Stimulated activated CD4-positive, alpha-beta T cell treated with anti-CD3 and anti-CD28 coated beads, TNF-alpha, amount 100 ng/mL, for 4 hours (primary cell): ENCODE measurements at places on chromosomes 6 and 20.

DNA sequence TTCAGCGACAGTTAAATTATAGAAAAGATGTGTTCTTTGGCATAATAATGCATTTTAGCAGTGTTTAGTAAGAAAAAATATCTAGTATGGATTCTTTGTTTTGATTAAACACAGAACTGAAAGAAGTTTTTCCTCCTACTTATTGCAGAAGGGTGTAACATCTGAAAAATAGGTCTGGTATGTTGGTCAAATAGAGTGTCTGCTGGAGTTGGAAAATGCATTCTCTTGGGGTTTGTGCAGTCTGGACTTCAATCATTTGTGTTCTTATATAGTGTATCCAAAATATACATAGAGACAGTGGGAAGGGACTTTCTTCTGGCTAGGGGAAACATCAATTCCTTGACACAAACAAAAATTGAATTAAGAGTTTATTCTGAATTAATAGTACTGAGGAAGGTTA, 132.4 kb upstream of the MAN1A1 start:
- DNase-seq = no peak

- DNase-seq = peak; percentile 36
Observed at GRCh38 chr20:380763-381580, 412 bp downstream of the TRIB3 start.

GRCh38 chr6:81561071-81561564, 191.4 kb downstream of the TENT5A start:
- DNase-seq = no peak

DNA sequence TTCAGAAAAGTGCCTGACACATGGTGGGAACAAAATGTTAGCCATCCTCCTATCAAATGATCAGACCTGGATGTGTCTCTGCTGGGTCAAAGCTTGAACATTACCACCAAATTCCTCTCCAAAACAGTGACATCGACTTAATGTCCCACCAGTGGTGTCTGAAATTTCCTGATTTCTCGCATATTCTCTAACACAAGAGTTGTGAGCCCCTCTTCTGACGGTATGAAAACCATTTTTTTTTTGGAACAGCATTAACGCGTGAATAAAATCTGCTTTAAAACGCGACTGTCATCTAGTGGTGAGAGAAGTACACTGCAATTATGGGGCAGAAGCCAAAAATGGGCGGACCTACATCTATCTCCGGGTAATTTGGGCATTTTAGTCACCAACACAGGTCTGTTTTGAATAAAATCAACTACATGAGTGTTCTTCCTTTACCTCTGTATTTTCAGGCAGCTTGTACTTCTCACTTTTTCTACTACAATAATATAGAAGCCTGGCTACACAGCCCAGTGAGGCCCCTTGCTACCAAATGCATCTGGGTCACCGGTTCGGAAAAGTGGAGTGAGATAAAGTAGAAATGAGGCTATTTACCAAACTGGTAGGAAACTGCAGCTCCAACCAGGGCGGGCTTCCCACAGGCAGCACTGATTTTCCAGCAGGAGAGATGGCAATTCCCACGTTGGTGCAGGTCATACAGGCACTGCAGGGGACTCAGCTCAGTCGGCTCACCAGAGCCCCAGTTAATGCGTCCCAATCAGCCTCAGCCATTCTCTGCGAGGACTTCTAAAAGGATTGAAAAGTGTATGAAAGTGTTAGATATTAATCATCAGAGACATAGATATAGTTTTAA, 27.4 kb downstream of the MGME1 start:
- DNase-seq = no peak

DNA sequence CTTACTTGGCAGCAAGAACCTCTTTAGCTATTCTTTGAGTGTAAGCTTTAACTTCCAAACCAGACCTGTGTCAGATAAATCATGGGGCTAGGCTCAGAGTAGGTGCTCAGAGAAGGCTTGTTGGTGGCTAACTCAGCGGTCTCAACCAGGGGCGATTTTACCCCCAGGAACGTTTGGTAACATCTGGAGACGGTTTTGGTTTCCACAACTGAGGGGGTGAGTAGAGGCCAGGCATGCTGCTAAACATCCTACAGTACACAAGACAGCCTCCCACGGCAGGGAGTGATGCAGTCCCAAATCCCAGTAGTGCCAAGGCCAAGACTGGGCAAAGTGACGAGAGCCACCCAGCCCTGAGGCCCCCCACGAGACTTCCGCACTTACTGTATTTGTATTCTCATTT, 59.2 kb downstream of the RAB44 start:
- DNase-seq = no peak

GRCh38 chr20:8749986-8750385, 318.9 kb upstream of the PLCB4 start:
- no peak for DNase-seq

GRCh38 chr20:41247523-41248367, 69.8 kb downstream of the ZHX3 start:
- DNase-seq = no peak

GRCh38 chr6:27066381-27066780, 181.1 kb upstream of the PRSS16 start:
- no peak for DNase-seq

DNA sequence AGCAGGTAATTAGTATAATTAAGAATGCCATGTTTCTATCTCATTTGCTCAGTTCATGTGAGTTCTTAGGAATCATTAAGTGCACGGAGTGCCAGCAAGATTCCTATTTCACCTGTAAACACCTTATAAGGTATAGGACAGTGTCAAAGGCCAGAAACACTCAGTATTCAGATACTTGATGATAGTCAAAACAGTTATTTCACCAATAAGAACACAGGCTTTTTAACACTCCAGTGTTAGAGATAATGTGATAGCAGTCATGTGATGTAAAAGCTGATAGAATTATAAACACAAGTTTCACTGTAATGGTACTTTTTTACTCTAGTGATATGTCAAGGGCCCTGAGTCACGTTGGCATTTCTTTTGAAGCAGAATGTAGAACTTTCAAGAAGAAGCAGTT, at the start of gene GPRC6A:
GPRC6A (minus strand) TSS at position 101 of the 400 bp plus-strand sequence; CDS start at position 31, 70 bp downstream.
- no peak for DNase-seq

GRCh38 chr6:33237741-33238140, 29.4 kb downstream of the RING1 start:
- DNase-seq = no peak

GRCh38 chr6:17845598-17845997, 138.9 kb upstream of the NUP153 start:
- no peak for DNase-seq

DNA sequence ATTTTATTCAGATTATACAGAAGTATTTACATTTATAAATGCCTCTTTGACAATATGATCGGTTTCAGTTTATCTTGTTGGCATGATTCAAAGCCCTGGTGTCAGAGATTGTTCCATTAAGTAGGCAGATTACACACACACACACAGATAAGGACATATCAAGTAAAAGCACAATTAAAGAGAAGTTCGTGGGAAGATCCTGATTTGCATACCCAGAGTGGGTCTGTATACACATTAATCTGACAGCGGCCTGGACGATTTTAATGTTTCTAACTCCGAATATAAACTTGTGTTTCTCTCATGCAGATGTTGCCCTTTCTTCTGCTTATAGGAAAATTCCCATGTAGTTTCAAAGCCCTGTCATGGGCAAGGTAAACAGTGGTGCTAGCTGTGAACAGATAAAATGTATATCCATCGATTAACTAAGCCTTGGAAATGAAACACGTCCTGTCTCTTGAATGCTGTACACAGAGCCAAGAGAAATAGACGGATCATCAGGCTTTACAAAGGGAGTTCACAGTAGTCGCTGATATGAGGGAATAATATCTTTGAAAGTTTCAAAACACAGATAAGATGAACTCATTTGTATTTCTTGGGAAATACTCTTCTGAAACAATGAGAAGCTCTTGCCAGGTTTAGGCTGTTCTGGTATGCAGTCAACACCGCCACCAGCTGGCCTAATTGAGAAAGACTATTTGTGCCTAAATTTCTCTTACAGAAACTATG, 108.2 kb upstream of the GMDS start:
- DNase-seq = no peak

GRCh38 chr6:120108061-120108795, 758.7 kb upstream of the MAN1A1 start:
- DNase-seq = no peak

GRCh38 chr6:54112151-54112650, 958 bp downstream of the MLIP start:
- DNase-seq = no peak

DNA sequence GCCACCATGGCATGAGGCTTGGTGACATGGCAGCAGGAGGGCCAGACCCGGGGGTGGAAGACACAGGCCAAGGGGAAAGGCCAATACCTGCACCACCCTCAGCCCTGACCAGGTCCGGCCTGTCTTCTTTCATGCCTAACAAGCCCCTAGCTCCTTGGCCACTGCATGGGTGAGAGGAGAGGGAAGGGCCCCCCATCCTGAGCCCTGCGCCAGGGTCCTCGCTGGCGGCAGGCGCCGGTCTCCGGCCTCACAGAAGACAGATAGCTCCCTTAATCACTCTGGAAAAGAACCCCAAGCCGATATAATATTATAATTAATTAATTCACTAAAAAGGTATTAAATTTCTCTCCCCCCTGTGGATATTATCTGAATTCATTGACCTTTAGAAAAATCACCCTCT, 41.4 kb downstream of the MDFI start:
- DNase-seq = no peak

DNA sequence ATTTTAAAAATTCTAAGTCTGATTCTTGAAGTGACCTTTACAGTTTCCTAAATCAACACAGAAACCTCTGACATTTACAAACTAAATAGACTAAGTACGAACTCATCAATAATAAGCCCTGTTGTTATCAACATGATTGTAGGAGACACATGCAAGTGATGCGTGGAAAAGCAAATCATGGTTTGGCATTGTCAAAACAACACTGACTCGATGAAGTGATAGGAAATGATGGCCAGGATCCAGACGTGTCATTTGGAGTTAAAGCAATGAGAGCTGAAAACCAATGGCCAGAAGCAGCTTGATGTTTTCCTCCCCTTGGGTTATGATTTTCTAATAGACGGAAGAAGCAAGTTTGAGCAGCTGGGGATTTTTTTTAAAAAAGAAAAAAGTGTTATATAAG, 117.4 kb upstream of the FAM184A start:
- no peak for DNase-seq

GRCh38 chr6:128570680-128571063, 50.3 kb upstream of the PTPRK start:
- DNase-seq = no peak

DNA sequence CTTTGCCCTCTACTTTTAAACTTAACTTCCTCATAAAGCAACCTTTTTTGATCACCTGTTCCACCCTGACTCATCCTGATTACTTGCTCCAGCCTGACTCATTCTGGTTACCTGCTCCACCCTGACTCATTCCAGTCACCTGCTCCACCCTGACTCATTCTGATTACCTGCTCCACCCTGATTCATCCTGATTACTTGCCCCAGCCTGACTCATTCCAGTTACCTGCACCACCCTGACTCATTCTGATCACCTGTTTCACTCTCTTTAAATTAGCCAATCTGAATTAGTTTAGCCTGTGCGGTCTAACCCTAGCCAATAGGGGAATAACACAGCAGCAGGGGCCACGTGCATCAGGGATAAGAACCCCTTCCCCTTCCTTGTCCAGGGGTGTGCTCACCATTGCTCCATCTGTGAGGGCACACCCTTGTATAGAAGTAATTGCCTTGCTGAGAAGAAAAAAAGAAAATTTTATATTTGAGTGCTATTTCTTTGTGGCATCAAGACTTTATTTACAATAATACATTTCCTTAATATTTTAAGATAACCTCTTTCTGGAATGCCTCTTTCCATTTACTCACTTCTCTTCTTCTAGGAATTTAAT, 17.9 kb downstream of the HLA-G start:
- DNase-seq = peak; percentile 32

GRCh38 chr6:138598562-138599173, 99.4 kb upstream of the NHSL1 start:
- no peak for DNase-seq

DNA sequence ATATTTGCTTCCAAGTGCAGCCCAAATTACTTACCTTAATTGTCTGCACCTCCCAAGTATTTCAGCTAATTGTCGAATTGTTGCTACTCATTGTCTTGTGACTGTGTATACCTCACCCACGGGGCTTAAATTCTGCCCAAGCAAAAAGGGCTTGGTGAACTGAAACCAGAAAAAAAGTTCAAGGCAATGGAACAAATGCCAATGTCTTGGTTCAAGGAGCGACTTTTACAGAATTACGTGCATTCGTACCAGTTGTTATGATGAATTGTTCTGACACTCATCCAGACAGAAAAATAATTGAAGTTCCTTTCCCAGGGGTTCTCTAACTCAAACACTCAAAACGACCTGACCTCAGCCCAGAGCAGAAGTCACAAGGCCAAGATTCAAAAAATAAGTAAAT, 13.9 kb upstream of the PXDC1 start:
- no peak for DNase-seq

- no peak for DNase-seq
Observed at GRCh38 chr6:50025258-50025657, 3.5 kb upstream of the DEFB110 start.

GRCh38 chr6:104344223-104344622, 515.5 kb downstream of the HACE1 start:
- no peak for DNase-seq

- DNase-seq = no peak
Observed at GRCh38 chr6:165308926-165309731, at the start of gene C6orf118. TSS of gene C6orf118 (minus strand) at chr6:165309605. CDS start at chr6:165309586, 19 bp downstream.

GRCh38 chr6:80974579-80974978, 777.9 kb downstream of the TENT5A start:
- no peak for DNase-seq

DNA sequence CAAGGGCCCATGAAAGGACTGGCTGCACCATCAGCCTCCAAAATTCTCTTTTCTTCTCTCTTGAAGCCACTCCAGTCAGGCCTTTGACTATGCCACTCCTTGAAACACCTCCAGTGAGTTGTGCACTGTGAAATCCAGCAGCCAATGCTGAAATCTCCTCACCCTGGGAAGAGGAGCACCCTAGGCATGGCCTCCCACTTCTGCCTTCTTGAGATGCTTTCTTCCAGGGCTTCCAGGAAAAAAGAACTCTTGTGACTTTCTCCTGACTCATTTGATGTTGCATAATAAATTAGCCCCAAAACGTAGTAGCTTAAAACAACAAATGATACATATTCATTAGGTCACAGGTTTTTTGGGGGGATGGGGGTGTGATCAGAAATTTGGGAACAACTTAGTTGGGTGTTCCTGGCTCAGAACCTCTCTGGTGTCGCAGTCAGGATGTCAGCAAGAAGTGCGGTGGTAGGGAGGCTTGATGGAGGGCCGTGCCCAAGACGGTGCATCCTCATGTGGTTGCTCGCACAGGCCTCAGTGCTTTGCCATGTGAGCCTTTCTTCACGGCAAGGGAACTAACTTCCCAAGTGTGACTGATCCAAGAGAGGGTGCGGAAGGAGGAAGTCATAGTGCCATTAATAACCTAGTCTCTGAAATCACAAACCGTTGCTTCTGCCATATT, 12.1 kb downstream of the NCR2 start:
- DNase-seq = no peak

DNA sequence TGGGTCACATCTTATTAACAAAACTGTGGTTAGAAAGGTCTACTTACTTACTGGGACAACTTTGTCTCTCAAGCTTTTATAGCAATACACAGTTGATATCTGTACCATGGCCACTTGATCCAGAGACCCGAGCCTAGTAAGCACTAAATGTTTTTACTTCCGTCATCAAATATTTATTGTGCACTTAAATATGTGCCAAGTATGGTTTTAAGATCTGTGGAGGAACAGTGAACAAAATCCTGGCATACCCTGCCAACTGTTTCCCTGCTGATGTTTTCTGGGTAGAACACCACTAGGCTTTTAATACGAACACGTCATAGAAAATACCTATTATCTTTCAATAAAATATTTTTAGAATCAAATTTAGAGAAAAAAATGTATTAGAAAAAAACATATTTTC, 574.8 kb downstream of the HACE1 start:
- DNase-seq = no peak

GRCh38 chr6:167424060-167424673, 99.3 kb downstream of the TTLL2 start:
- no peak for DNase-seq
